ENCODE measurements at places on chromosomes 11 and 22.

GRCh38 chr11:122020902-122021301, 95.1 kb downstream of the BLID start:
- no peak for DNase-seq

DNA sequence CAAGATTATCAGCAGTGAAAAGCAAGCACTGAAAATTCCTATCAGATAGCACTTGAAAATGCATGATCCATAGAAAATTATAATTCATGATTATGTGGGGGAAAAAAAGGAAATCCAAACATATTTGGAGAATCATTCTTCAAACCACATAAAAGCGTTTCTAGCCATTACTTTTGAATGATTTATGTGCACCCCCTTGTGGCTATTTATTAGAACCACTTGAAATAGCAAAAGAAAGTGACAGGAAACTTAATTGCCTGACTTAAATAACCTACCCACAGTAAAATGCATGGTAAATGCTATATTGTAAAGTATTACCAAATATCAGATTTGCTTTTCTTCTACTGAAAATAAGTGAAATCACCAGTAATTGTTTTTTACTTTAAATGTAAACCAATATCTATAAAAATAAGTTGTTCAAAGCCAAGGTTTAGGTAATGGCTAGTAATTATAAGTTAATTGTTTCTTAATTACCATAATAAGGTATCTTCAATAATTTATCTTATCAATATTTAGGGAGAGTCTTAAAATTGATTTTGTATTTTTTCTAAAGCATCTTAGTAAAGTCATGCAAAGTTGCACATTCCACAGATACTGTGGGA, 168.5 kb downstream of the ARHGAP42 start:
- DNase-seq, result peak; percentile 2

DNA sequence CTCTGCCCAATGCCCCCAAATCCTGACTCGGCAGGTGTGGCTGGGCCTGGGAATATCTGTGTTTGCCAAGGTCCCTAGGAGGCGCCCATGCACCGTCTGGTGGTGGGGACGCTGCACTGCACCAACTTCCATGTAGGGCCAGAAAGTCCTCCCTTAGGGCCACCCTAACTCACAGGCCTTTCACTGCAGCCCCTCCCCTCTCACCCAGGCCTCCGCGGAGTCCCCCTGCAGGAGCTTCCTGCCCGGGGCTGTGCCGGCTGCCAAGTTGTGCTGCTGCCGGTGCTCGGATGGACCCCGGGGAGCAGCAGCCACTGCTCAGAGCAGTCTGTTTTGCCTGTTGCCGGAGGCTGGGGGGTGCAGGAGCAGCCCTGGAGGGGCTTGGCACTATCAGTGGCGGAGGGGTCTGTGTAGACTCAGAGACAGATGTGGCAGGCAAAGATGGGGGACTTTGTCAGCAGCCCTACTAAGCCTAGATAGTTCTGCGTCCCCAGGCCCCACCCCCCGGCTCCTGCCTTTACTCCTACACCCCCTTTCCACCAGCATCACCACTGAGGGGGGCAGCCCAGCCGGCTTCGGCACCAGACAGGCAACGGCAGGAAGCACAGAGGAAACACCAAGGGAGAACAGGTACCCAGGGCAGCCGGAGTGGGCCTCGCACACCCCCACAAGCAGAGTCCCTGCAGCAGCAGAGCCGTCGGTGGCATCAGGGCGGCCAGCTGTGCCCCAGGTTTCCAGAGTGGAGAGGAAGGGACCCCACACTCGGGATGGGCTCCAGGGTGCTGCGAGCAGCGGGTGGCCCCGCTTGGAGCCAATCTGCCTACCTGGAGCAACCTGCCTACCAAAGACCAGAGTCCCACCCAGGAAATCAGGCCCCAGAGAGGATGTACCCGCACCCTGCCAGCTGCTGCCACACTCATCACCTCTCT, 124.3 kb downstream of the TRIM29 start:
- DNase-seq, result peak; percentile 7

DNA sequence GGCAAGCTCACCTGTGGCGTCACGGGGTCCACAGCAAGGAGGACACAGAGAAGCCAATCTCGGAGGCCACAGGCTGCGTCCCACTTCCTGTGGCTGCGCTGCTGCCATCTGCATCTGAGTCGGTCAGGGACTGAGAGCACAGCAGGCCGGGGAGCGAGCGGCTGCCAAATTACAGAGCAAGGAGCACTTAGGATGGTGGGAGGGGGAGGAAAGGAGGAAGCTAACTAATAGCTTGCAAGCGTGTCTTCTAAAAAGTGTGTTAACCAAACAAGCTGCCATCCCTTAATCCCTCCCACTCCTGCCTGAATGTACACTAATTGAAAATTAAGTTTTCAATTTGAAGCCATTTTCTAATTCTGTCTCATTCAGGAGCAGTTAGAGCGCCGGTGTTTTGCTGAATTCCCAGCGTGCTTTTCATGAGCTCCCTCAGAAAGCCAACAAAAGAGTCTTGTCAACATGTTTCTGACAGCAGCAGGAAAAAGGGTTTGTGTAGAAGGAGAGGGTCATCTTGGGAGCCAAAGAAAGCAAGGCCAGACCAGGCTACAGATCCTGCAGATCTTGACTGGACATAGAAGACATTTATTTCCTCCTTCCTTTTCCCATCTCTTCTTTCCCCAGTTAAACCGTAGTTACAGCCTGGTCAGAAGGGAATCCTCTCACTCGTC, 42.4 kb upstream of the API5 start:
- DNase-seq, result no peak

DNA sequence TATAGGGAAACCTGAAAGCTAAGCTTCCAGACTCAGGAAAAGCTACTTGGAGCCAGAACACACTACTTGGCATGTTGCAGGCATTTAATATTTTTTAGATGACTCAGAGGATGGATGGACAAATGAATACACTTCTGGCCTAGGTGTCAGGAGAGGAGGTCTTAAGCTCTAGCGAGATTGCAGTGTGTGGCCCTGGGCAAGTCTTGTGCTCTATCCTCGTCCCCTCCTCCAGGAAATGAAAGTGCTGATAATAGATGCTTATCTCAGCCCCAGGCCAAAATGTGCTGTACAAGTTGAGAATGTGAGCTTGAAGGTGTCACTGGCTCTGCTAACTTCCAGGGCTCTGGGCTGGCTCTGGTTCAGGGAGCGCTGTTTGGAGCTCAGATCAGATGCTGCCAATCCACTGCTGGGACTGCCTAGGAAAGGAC, 136.3 kb downstream of the PKNOX2 start:
- no peak for DNase-seq

GRCh38 chr11:95996621-95997235, 72.8 kb upstream of the MTMR2 start:
- DNase-seq, result no peak

DNA sequence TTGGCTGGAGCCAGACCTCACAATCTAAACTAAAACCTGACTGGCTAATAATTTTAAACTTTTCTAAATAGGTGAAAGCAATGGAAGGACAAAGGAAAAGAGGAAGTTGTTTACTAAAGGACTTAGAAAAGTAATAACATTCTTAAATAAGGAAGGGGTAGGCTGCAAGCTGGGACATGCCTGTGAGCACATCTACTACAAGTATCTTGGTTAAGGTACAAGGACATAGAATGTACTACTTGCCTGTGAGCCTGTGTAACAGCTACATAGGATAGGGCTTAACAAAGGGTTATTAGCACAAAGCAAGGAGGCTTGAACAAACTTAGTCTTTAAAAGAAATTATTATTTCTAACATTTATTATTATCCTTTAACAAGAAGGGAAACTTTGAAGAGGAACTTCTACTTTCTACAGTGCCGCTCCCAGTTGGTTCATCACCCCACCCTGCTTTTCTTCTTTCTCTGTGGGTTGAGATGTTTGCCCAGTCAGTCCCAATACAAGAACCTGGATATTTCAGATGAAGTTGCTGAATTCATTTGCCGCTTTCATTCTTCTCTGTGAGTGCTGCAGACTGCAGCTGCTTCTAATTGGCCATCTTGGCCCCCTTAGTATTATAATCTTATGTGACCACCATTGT, 87.5 kb downstream of the PRMT3 start:
- DNase-seq, result no peak

GRCh38 chr11:38345286-38345685, 1747.2 kb upstream of the RAG2 start:
- no peak for DNase-seq

GRCh38 chr11:114924042-114924441, 245.7 kb downstream of the NXPE2 start:
- DNase-seq, result no peak

DNA sequence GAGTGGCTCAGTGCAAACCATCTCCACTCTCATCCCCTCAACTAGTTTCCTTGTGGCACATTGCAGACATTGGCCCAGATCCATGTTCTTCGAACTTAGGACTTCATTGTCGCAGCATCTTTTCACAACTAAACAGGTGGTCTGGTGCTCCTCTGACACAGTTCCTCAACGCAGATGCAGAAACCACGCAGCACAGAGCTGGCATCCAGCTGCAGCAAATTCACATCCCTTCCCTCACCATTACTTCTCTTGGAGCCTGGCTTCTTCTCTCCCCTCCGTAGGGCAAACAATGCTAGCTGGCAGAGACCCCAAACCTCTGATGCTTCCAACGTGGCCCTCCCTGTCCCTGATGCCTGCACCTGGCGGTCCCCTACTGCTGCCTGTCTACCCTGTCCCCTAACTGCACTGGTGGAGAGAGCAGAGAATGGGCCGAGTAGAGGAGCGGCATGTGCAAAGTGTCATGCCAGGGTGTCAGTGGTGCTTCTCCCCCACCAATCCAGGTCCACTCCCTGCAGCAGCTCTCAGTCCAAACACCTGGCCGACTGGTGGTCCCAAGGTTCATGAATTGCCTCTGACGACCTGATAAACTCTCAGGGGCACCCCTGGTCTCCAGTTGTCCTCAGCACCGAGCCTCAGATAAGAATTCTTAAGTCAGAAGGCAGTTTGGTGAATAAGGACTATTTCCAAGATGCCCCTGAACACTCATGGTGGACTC, 18.1 kb downstream of the TMPRSS13 start:
- no peak for DNase-seq

GRCh38 chr11:19890308-19890707, 177.7 kb downstream of the NAV2 start:
- no peak for DNase-seq

DNA sequence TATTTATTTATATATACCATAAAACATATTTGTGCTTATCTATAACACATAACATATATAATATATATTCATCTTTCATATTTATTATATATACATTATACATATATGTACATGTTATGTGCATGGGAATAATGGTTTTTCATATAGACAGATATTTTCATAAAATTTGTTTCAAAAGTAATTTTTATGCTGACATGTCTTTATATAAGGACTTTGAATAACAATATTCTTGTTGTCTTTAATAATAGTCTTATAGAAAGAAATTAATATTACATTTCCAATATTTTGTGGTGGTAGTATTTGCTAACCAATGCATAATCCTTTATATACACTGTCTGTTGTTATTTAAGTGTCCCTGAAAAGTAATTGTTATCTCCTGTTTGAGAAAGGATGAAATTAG, 49.6 kb downstream of the GRM5 start:
- no peak for DNase-seq

DNA sequence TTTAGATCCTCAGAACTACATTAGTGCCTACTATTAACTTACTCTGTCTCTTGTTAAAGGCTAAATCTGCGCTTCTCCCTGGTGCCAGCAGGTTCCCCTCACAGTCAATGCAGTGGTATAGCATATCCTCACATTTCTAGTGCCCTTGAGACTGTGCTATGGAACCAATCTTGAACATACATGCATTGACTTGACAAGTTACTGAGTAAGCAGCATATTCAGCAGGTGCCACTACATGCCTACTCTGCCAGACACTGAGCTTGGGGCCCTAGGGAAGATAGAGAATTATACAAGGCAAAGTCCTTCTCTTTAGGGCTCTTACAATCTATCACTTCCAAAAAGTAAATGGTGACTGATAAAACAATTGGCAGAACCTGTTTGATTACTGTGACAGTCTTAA, 3.2 kb downstream of the FUT4 start:
- DNase-seq, result no peak

- DNase-seq, result no peak
These were observed 77.3 kb downstream of the ZBTB44 start for GRCh38 chr11:130237282-130238006.

DNA sequence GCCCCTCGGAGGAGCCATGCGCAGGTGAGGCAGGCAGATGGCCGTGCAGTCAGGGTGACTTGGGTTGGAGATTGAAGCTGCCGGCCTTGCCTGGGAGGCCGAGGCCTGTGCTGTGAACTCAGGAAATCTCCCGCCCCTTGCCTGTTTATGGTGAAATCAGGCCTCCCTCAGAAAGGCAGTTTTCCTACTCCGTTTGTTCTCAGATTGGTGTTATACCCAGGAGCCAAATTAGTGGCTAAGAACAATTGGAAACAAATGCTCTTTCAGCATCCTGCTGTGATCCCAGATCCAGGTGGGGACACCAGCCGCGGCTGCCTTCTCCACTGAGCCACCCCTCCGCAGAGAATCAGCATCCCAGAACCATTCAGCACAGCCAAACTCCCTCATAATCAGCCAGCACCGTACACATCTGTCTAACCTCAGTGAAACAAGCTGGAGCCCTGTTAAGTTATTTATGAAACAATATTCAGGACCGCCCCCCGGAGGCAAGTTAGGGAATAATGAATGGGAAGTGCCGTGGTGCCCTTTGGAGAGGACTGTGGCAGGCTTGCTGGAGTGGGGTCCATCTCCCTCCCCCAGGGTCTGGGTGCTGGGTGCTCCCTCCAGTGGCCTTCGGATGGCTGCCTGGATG, 60.0 kb downstream of the PKNOX2 start:
- DNase-seq, result no peak

DNA sequence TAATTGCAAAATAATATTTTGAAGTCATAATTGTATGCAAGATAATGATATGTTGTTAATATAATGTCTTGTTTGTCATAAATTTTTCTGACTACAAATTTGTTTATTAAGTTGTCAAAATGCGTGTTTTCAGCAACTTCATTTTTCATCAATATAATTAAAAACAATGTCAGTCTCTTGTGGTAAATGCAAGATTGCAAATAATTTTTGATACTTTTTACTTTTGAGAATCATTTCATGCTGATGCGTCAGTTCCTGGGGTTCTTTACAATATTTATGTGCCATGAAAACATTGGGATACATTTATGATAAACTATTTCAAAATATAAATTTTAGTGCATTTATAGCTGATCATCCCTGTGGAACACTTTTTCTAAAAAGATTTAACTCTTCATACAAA, 1504.8 kb downstream of the BRD1 start:
- no peak for DNase-seq

DNA sequence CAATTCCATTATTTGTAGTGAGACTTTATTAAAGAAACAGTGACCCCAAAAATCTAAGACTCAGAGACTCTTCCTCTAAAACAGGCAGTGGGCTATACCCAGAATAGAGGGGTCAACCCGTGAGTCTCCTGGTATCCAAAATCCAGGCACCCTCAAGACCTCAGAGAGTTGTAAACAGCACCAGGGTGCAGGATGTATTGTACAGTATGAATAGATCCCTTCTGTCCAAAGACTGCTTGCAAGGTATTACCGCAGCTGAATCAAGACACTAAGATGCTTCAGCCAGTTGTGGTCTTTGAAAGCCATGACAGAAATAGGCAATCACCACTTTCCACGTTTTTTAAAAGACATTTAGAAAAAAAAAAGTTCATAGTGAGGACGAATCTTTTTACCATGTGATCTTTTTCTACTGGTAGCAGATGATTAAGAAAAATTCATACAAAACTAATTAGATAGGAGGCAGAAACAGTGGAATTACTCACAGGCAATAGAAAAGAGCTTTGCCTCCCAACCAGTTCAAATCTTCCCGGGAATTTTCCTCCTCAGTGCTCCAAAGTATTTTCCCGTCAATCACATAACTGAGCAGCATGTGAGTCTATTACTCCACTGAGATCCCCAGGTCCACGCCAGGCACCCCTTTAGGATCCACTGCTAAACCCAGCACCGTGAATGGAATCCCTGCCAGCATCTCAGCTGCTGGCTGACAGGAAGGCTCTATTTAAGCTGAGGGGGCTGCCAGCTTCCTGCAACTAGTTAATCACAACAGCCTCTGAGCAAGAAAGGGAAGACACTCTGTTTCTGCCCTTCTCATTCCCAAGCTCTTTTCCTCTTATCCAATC, 113.1 kb downstream of the ETS1 start:
- no peak for DNase-seq

All from NCI-H1930 (cell line).